HuH-7 (cell line): ENCODE measurements at places on chromosomes 1 and 21.

DNA sequence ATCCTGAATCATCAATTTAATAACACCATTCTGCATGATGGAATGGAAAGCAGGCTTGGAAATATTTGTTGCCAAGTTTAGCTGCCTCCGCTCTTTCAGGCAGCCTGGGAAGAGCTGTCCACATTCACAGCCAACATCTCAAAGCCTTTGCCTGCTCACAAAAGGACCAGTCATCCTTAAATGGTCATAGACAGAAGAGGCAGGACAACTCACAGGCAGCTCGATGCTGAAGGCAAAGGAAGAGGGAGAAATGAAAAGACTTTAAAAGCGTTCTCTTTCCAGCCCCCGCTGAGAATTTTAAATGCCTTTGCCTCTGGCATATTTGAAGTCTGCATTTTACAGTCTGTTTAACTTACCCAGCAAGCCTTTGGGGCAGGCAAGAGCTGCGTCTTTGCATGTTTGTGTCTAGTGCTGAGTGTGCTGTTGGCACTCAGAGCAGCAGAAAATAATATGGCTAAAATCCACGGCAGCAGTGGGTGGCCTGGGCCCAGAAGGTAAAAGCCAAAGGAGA, 68.9 kb downstream of the NMNAT2 start:
- no peak for DNase-seq

GRCh38 chr1:214331180-214331579, 50.2 kb downstream of the SMYD2 start:
- no peak for DNase-seq

- DNase-seq: no peak
Observed at GRCh38 chr1:21240706-21241105, 49.6 kb downstream of the ECE1 start.

DNA sequence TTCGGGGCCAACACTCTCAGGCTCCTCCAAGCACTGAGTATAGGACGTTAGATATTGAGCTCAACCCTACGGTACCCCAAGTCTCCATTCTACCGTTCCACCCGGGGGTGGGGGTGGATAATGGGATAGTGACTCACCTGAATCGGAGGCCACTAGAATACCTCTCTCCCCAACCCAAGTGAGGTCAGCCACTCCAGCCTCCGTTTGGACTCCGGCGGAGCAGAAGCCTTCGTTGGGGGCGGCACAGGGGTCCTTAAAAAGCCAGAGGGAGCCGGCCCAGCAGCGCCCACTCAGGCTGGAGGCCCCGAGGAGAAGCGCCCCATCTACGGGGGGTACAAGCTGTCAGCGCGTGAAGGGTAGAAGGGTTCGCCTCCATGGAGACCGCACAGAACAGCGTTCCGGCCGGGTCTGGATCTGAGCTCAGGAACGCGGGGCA, 556 bp downstream of the WDR77 start:
- DNase-seq: peak; percentile 30

DNA sequence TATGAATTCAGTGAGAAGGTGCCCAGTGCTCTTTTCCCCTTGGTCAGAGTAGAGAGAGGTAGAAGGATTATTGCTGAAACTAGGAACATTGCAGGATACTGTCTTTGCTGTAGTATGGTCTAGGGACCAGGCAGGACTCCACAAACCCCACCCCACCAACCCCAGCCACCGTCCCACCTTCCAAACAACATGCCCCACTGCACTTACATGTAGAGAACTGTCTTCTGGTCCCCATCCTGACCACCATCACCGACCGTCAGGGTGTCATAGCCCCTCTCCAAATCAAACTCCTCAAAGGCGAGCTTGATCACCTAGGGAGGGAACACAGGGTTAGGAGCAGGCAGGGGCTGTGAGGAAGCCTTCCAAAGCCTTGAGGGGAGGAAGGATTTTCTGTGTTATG, 71.7 kb upstream of the HMGB4 start:
- DNase-seq: no peak

DNA sequence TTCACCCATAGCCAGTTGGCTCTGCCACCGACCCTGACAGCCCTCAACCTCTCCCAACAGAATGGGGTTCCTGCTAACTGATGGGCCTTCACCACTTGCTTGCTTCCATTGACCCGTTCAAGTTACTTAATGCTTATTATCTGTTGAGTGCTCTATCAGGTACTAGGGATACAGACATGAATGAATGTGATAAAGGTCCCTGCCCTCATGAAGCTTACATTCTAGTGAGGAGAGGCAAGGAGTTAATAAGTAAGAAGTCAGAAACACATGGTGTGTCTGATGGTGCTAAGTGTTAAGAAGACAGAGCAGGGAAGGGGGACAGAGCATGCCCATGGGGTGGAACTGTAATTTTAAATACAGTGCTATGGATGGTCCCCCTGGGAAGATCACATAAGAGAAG, 107.5 kb upstream of the JUN start:
- no peak for DNase-seq

- no peak for DNase-seq
Observed at GRCh38 chr1:223504741-223505140, 111.5 kb downstream of the CCDC185 start.

- DNase-seq: peak; percentile 26
Observed at GRCh38 chr1:217590598-217590997, 40.3 kb downstream of the GPATCH2 start.

GRCh38 chr1:109944541-109944940, 33.9 kb downstream of the CSF1 start:
- DNase-seq: no peak

DNA sequence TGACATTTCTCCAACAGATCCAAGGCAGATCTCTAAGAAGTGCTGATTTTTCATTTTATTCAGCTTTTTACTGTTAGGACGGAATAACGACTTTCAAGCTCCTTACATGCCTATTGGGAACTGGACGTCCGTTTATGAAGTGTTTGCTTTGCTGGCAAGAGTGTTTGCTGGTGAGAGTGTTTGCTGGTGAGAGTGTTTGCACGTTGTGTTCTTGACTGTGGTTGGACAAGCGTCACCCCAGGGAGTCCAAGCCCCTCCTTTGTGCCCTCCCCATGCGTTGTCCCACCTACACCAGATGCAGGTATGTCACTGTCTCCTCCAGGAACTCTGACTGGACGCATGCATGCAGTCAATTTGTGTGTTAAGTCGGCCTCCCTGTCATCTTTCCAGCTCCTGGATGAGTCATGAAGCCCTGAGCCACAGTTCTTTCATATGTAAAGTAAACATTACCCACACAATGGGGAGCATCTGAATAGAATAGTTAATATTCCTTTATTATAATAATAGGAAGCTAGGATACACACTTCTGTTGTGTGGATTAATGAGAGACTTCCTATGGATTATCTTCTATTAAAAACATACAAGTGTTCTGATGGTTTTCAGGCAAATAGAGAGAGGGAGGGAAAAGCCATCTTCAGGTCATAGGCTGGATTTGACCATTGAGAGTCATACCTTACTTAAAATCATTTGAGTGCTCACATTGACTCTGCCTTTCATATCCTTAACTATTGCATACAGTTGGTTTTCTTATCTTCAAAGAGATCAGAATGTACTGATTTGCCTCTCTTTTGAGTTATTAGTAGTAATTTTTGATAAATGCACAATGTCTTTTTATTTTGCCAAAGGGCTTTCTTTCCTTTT, 119.2 kb downstream of the GALNT2 start:
- DNase-seq: peak; percentile 50

DNA sequence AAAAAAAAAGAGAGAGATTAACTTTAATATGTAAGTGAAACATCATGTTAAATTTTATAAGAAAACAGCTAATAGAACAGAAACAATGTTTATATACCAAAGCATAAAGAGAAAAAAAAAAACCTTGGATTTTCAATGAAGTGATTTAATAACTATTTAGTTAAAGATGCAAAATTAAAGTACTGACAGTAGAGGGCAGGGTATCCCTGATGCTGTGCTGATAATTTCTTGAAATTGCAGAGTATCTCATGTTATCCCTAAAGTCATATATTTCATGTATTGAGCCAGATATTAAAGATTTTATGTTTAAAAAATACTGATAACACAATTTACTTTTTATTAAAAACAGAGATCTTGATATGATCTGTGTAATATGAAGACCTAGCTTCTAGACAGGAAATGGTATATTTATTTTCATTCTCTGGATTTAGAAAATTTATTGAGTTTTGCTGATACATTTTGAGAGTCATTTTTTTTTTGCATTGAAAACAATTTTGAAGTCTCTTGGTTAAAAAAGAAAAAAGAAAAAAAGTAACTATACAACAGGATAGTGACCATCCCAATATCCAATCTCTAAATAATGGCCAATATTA, 273.2 kb downstream of the USP25 start:
- DNase-seq: no peak

GRCh38 chr1:11519629-11520031, 40.7 kb downstream of the DISP3 start:
- no peak for DNase-seq
